ENCODE measurements at places on chromosomes 3 and 15. TPM values are rescaled to one million over a fixed set of nuclear protein-coding genes. Genes with fewer than 3 reads are reported as not detected.
A peak's percentile ranks its signal among the peaks of the same experiment; 100 is the strongest.

GRCh38 chr15:76982756-76983155 is 12.2 kb upstream of the PSTPIP1 start:
- DNase-seq = no peak
- no peaks in the 10 kb centered on the region for H3K4me1 ChIP-seq
- H3K27ac ChIP-seq = no peak overlapping the region
- H3K27me3 ChIP-seq = no peaks in the 10 kb centered on the region
- no peaks in the 10 kb centered on the region for H3K36me3 ChIP-seq
- no peak overlapping the region for H3K4me3 ChIP-seq

GRCh38 chr15:78162038-78162437 is 12.9 kb downstream of the IDH3A start:
- H3K27ac ChIP-seq = no peak overlapping the region
- no peaks in the 10 kb centered on the region for H3K36me3 ChIP-seq
- no peak for DNase-seq
- H3K4me3 ChIP-seq = no peak overlapping the region

DNA sequence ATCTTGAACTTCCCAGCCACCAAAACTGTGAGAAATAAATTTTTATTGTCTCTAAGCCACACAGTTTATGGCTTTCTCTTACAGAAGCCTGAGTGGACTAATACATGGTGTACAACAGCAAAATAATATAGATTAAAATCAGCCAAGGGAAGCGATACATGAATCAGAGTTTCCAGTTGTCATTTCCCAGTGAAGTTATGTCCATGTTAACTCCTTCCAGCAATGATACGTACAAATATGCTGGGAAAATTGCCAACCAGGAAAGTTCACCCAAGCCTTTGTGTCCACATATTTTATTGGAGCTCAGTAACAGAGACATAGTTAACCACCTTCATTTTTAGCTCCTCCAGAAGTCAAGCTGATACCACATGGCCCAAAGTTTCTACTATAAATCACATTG is 280.9 kb upstream of the KCNMB2 start:
- H3K27me3 ChIP-seq = no peaks in the 10 kb centered on the region
- H3K4me3 ChIP-seq = no peak overlapping the region
- H3K36me3 ChIP-seq = no peaks in the 10 kb centered on the region
- no peaks in the 10 kb centered on the region for H3K4me1 ChIP-seq
- H3K27ac ChIP-seq = no peak overlapping the region

DNA sequence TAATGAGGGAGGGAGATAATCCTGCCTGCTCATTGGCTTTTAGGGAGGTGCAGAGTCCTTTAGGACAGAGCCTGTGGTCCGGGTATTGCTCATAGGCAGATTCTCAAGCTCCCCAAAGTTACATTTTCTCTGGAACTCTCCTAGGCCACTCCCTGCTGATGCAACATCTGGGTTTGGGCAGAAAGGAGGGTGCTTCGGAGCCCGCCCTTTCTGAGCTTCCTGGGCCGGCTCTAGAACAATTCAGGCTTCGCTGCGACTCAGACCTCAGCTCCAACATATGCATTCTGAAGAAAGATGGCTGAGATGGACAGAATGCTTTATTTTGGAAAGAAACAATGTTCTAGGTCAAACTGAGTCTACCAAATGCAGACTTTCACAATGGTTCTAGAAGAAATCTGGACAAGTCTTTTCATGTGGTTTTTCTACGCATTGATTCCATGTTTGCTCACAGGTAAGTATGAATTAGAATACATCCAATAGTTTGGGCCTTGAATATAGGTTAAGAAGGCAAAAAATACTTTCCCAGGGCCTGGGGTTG is at the start of gene IL20RB:
Gene IL20RB, plus strand, starts transcription at position 233 of the 538 bp plus-strand sequence. Its CDS starts 131 bp downstream, at position 364.
- no peaks in the 10 kb centered on the region for H3K27me3 ChIP-seq
- peaks cover 11% of the 10 kb centered on the region for H3K4me1 ChIP-seq
- H3K36me3 ChIP-seq = no peaks in the 10 kb centered on the region
- no peak within 1 kb of the TSS for H3K27ac ChIP-seq

GRCh38 chr3:10945683-10946287 is 46.8 kb upstream of the SLC6A1 start:
- no peak overlapping the region for H3K4me3 ChIP-seq
- no peaks in the 10 kb centered on the region for H3K27me3 ChIP-seq
- no peak overlapping the region for H3K27ac ChIP-seq

- no peaks in the 10 kb centered on the region for H3K27me3 ChIP-seq
- H3K4me3 ChIP-seq = no peak overlapping the region
- H3K27ac ChIP-seq = no peak overlapping the region
- no peaks in the 10 kb centered on the region for H3K36me3 ChIP-seq
These were observed 16.4 kb downstream of the C3orf18 start for GRCh38 chr3:50551054-50551659.

GRCh38 chr3:74722211-74722610 is 107.8 kb upstream of the CNTN3 start:
- DNase-seq = no peak
- H3K27ac ChIP-seq = no peak overlapping the region
- H3K4me3 ChIP-seq = no peak overlapping the region
- no peaks in the 10 kb centered on the region for H3K27me3 ChIP-seq
- H3K36me3 ChIP-seq = no peaks in the 10 kb centered on the region

GRCh38 chr15:95624100-95624499 is 706.4 kb upstream of the NR2F2 start:
- no peaks in the 10 kb centered on the region for H3K4me1 ChIP-seq
- H3K36me3 ChIP-seq = no peaks in the 10 kb centered on the region
- H3K27me3 ChIP-seq = no peaks in the 10 kb centered on the region

GRCh38 chr15:85559530-85559929 is 179.1 kb downstream of the AKAP13 start:
- H3K4me1 ChIP-seq = peaks cover 5% of the 10 kb centered on the region
- no peak overlapping the region for H3K4me3 ChIP-seq
- H3K27ac ChIP-seq = no peak overlapping the region
- no peak for DNase-seq
- no peaks in the 10 kb centered on the region for H3K36me3 ChIP-seq

DNA sequence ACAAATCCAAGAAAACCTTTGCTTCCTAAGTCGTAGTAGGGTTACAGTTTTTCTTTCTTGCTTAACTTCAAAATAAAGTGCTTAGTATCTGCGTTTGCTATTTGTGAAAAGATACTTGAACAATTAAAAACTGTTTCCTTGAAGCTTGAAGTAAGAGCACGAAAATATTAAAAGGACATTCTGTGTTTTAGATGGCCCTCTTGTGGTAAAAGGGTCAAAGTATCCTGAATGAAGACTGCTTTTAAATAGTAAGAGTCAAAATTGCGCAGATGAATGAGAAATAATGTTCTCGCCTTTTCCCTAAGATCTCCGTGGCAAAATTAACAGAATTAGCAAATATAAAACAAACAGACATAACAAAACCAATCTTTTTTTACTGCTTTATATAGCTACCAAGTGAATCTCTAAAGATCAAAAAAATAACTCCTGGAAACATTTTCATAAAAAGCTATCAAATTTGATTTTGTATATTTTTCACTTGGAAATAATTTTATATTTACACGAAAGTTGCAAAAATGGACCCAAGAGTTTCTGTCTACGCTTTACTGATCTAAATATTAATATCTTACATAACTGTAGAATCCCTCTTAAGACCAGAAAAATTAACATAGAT is 175.4 kb downstream of the MBNL1 start:
- no peaks in the 10 kb centered on the region for H3K36me3 ChIP-seq

GRCh38 chr15:86558686-86559085 is 479.0 kb downstream of the AGBL1 start:
- H3K4me1 ChIP-seq = no peaks in the 10 kb centered on the region
- no peak overlapping the region for H3K4me3 ChIP-seq
- no peaks in the 10 kb centered on the region for H3K27me3 ChIP-seq
- H3K36me3 ChIP-seq = no peaks in the 10 kb centered on the region
- no peak for DNase-seq

DNA sequence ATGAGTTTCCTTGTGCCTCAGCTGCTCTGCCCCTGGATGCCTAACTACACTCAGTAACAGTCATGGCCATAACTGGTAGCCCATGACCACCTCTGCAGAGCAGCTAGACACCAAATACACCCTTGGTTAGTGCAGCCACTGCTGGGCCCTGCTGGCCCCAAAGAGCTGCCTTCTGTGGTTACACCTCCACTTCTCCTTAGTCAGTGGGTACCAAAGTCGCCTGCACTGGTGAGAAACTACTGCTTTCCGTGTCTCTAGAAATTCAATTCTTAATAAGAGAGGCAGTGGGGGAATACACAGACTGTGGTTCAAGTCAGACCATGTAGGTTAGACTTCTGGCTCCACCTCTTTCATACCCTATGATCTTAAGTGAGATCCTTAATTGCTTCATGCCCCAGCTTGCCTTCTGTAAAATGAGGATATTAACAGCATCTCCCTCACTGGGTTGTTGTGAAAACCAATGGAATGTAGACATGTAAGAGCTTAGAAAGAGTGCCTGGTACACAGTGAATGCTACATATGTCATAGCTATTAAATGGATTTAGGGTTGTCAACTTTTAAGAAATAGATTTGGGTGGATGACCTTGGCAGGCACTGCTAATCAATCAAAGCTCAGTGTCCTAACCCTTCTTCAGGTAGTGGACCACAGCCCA is 18.2 kb downstream of the HEG1 start:
- no peaks in the 10 kb centered on the region for H3K36me3 ChIP-seq
- no peaks in the 10 kb centered on the region for H3K4me1 ChIP-seq
- no peak for DNase-seq
- H3K4me3 ChIP-seq = no peak overlapping the region
- no peak overlapping the region for H3K27ac ChIP-seq

DNA sequence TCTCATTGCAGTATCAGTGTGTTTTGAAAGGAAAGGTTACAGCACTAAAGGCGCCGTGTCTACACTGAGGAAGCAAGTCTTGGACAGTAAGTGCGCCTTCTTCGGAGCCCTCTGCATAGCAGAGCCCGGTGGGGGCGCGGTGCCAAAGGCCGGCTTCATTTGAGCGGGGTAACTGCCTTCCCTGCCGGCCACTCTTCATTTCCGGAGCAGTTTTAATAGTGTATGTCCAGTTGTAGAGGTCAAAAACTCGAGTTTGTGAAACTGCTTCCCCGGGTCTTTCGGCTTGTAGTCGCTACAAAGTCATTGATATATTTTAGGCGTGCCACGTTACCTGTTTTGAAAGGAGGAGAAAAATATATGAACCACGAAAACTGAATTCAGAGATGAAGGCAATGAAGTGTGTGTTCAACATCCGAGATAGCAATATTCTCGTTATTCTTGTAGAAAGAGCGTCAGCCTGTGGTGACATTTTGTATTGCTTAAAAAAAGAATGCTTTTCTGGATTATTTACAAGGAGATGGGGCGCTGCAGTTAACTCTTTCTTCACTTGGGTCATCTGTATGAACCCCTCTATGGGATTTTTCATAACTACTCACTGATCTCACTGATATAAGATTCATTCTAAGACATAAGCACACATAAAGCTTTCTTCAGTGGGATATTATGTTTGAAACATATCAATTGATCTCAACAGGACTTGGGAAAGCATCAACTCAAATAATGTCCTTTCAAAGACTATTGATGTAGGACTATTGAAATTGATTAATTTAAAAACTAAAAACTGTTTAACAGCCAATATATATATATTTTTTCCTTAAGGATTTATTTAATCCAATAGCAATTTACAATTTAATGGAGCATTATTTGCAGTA is 3.0 kb downstream of the ALCAM start:
- DNase-seq = peak; percentile 80
- H3K36me3 ChIP-seq = no peaks in the 10 kb centered on the region
- H3K27me3 ChIP-seq = no peaks in the 10 kb centered on the region
- no peaks in the 10 kb centered on the region for H3K4me1 ChIP-seq
- peak overlapping the region; percentile 70 for H3K4me3 ChIP-seq

GRCh38 chr3:159928666-159929065 is 60.0 kb upstream of the IL12A start:
- no peak overlapping the region for H3K27ac ChIP-seq
- H3K27me3 ChIP-seq = no peaks in the 10 kb centered on the region
- H3K36me3 ChIP-seq = no peaks in the 10 kb centered on the region
- H3K4me3 ChIP-seq = no peak overlapping the region

GRCh38 chr3:136913168-136913567 is 44.6 kb upstream of the IL20RB start:
- no peaks in the 10 kb centered on the region for H3K4me1 ChIP-seq
- H3K27ac ChIP-seq = no peak overlapping the region
- H3K4me3 ChIP-seq = no peak overlapping the region
- no peaks in the 10 kb centered on the region for H3K27me3 ChIP-seq
- DNase-seq = no peak

DNA sequence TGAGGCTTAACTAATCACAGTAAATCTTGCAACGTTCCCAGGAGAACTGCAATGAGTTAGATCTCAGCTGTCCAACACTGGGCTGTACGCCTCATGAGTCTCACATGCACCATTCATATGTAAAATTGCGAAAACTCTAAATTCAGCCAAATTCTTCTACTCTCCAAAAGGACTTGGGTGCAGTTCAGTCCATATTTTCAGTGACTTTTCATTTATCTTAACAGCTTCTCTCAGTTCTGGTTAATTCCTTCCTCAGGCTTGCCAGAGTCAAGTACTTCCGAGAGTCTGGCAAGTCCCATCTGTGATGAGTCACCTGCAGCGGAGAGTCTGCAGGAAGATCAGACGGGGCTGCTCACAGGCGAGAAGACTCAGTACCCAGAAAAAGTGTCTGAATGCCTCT is 11.5 kb downstream of the CCDC80 start:
- H3K27ac ChIP-seq = no peak overlapping the region
- H3K27me3 ChIP-seq = no peaks in the 10 kb centered on the region
- DNase-seq = peak; percentile 40
- no peaks in the 10 kb centered on the region for H3K4me1 ChIP-seq
- no peak overlapping the region for H3K4me3 ChIP-seq

- H3K4me3 ChIP-seq = no peak overlapping the region
- no peaks in the 10 kb centered on the region for H3K4me1 ChIP-seq
- no peak overlapping the region for H3K27ac ChIP-seq
- no peaks in the 10 kb centered on the region for H3K36me3 ChIP-seq
These were observed 131.2 kb downstream of the KLF13 start for GRCh38 chr15:31457631-31458526.

GRCh38 chr3:5298453-5298852 is 110.9 kb downstream of the EDEM1 start:
- H3K4me3 ChIP-seq = no peak overlapping the region
- no peaks in the 10 kb centered on the region for H3K4me1 ChIP-seq
- no peak for DNase-seq
- H3K27ac ChIP-seq = no peak overlapping the region

DNA sequence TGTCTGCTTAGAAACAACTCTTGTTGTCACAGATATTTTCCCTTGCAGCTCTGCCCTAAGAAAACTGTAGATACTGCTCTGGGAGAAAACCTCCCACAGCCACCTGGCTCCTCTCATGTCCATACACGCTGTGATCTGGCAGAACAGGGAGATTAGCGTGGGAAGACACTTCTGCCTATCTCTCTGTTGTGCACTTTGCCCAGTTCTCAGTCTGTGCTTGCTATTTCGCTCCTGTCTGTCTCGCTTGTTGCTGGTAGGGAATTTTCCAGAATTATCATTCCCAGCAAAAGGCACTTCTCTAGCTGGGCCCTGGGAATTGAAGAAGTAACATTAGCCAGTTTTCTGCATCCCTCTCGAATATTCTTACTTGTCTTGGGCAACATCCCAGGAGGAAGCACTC is 8.1 kb upstream of the GATM start:
- DNase-seq = no peak
- no peaks in the 10 kb centered on the region for H3K36me3 ChIP-seq
- no peak overlapping the region for H3K27ac ChIP-seq
- no peak overlapping the region for H3K4me3 ChIP-seq

Gene ASB14
- not detected for total RNA-seq

Gene TMEM158
- 2.3 TPM for total RNA-seq

Gene TP63
- total RNA-seq = not detected

Gene MESP1
- 11.1 TPM for total RNA-seq

Gene DNASE1L3
- 2.2 TPM for total RNA-seq

Gene NRROS
- 2.1 TPM for total RNA-seq

Gene ZIC1
- not detected for total RNA-seq

Gene RNF111
- 21.8 TPM for total RNA-seq

Gene KLHL40
- total RNA-seq = not detected

Gene KBTBD12
- total RNA-seq = 4.1 TPM

Gene RPUSD2
- 11.0 TPM for total RNA-seq

Gene KIF7
- total RNA-seq = 1.2 TPM

Gene LSAMP
- total RNA-seq = 1.1 TPM

Gene C2CD4A
- total RNA-seq = 3.7 TPM

Gene ZIC4
- not detected for total RNA-seq

Gene GP9
- not detected for total RNA-seq
